ENCODE measurements at places on chromosomes 2 and 18.

DNA sequence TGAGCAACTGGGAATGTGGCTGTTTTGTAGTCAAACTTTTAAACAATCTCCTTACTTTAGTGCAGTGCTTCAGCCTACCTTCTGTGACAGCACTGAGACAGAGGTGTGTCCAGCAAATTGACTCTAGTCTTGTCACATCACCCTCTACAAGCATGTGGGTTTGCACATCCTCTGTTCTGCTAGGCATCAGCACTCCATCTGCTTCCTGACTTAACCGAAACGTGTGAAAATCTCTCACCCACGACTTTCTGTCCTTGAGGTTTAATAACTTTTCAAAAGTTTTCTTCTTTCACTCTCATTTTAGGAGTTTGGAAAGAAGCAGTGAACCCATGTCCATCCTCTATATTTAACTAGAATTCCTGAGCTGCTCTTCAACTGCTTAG lies 42.6 kb downstream of the TTR start:
- no peak for DNase-seq

- no peak for DNase-seq
Observed at GRCh38 chr2:148968776-148969319, 69.7 kb upstream of the LYPD6B start.

DNA sequence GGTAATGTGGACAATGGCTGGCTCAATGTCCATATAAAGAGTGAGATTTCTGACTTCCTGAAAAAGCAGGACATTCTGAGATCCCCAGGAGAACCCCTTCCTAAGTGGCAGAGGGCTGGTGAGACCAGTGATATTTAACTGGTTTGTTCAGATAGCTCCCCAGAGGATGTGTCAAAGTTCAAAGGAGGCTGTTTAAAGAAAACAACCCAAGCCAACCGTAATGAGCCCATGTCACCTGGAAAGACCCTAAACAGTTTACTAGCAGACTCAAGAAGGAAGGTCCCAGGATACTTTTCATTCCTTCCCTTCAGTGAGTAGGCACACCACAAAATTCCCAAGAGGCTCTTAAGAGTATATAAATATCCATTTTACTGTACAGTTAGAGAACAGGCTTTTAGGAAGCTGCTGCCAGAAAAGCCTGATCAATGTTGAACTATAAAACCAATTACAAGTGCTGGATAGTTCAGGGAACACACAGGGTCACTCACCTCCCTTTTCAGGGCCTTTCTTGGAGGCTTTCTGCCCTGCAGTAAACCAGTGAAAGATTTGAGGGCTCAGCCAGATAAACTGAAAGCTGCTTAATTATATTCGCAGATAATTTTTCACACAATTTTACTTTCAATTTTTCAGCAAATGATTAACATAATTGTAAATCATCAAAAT lies 293.5 kb downstream of the ASXL3 start:
- no peak for DNase-seq

GRCh38 chr2:218892693-218893348 lies 12.2 kb downstream of the WNT10A start:
- peak; percentile 51 for DNase-seq

GRCh38 chr18:79449551-79450288 lies 54.0 kb downstream of the NFATC1 start:
- no peak for DNase-seq

- no peak for DNase-seq
Observed at GRCh38 chr2:216074794-216075193, 6.8 kb downstream of the PECR start.

DNA sequence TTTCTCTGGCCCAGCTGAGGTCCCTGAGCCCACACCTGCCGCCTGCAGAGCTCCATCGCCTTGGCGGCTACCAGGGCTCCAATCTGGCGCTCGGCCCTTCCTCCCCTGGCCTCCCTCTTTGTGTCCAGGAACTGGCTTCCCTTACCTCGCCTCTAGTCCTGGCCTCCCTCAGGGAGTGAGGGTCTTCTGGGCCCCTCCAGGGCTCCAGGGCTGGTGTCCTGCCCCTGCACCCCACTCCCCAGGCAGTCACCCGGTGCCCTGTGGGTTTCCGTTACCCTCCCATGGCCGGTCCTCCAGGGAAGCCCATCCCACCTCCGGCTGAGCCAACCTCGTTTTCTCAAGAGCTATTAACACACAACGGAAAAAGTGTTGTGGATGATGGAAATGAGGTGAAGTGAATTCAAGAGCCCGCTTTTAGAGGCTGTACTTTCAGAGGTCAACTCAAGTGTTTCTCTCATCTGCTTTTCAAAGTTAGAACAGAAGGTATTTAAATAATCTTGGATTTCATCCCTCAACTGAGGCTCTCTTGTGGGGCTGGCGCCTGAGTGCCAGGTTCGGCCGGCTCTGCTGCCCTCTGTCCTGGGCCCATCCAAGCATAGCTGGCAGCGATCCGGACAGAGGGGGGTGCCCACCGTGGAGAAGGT lies 131.9 kb downstream of the ASB1 start:
- no peak for DNase-seq

DNA sequence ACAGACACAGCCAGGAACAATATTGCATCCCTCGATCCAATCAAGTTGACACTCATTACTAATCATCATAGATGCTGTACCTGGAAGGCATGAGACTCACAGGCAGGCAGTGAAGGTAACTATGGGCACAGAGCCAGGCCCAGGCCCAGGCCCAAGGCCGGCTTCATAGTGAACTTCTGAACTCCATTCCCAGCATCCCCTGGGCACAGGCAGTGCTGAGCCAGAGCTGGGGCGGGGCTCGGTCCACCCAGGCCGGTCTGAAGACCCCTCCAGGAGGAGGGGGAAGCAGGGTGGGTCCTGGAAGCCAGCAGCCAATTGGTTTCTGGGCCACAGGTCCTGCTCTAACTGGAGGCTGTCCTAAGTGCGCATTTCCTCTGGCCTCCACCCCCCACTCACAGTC lies 37.6 kb downstream of the MLPH start:
- DNase-seq, result no peak

GRCh38 chr2:238098901-238099713 lies 1.0 kb upstream of the ESPNL start:
- DNase-seq, result peak; percentile 35

DNA sequence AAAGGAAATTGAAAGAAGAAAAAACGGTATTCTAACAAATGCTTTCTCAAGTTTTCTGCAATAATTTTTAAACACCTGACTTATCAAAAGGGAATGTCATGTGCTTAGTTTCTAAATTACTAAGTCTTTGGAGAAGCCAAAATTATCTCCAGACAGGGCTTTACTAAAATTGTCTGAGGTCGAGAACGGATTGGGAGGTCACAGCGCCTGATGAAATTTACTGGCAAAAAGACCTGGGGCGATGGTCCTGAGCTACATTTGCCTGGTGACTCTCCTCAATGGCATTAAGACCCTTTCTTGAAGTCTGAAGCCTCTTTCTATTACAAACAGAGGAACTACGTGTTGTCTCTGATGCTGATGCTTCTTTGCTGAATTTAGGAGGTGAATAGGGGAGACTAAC lies 291.8 kb upstream of the SESTD1 start:
- DNase-seq, result no peak

GRCh38 chr2:15795426-15795825 lies 144.9 kb upstream of the MYCN start:
- DNase-seq, result no peak

DNA sequence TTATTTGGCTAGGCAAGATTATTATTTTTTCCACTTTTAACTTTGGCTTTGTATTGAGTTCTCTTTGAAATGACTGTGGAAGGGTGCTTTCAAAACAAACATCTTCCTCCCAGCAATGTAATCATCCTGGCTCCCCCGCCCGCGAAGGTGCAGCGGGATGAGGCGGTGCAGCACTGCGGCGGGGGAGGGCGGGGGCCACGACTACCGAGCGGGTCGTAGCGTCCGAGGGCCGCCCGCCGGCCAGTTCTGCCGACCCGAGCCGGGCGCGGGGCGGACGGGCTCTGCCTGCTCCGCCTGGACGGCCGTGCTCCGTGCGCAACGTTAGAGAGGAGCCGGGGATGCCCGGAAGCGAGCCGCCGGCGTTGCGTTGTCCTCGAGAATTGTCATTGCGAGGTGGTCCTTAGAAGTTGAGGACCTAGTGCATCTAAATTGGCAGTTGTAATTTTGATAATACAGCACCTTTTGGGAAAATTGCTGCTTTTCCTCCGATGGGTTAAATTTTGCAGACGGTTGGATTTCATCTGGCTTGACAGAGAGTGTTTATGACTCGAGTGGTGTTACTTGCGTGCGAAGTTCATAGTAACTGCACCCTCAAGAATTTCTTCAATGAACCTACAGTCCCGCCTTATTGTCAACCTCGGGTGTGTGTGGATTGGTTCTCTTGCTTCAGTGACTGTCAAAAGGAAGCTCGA lies 1.1 kb downstream of the EPC2 start:
- peak; percentile 81 for DNase-seq

- DNase-seq, result peak; percentile 29
Observed at GRCh38 chr2:206274434-206275311, at the start of gene ZDBF2. Gene ZDBF2 (plus strand): TSS chr2:206274663. CDS start chr2:206281850, 7,187 bp downstream.

DNA sequence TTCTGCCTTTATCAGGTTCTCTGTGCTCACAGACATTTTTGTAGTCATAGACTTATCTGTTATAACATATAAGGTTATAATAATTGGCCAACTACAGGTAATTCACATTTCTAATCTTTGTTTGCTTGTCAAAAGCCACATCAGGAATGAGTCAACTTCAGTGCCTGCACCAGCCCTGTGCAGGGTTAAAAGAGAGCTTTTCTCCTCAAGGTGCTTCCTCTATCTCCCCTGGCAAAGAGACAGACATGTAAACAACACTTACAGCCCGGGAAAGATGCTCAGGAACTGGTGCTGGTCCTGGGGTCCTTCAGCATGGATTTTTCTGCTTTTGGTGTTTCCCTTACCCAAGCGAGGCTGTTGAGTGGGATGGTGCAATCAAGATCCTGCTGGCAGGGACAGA lies 7.7 kb upstream of the EHD3 start:
- DNase-seq, result no peak

DNA sequence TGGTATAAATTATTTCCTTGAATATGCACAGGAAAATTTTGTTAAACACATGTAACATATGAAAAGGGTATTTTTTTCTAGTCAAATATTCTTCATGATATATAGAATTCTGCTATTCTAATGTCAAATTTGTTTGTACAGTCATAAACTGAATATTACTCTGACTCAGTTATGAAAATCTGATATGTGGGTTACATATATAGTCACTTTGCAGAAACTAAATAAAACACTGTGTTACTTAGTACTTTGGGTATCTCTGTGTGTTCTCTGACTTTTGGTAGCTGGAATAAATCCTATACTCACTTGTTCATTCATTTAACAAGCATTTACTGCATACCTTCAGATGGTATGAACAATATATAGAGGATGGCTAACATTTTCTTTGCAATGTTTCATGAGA lies 159.4 kb downstream of the TTC27 start:
- no peak for DNase-seq

Data from suppressor macrophage treated with lipopolysaccharide for 4 hours (primary cell).